ENCODE measurements at places on chromosomes 3 and 15.

DNA sequence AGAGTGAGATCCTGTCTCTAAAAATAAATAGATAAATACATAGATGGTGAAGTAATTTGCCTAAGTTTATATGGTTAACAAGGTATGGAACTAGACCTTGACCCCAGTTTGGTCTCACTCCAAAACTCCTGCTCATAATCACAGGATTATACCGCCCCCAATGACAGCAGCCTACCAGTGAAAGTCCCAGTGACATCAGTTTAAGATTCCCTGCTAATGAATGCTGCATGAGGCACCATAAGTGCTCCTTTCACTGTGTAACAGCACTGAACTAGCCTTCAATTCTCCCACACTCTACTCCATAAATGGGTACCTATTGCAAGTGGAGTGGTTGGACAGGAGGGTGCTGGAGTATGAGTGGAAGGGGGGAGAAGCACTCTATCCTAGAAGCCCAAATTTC lies 23.7 kb upstream of the THSD4 start:
- no peak for DNase-seq

DNA sequence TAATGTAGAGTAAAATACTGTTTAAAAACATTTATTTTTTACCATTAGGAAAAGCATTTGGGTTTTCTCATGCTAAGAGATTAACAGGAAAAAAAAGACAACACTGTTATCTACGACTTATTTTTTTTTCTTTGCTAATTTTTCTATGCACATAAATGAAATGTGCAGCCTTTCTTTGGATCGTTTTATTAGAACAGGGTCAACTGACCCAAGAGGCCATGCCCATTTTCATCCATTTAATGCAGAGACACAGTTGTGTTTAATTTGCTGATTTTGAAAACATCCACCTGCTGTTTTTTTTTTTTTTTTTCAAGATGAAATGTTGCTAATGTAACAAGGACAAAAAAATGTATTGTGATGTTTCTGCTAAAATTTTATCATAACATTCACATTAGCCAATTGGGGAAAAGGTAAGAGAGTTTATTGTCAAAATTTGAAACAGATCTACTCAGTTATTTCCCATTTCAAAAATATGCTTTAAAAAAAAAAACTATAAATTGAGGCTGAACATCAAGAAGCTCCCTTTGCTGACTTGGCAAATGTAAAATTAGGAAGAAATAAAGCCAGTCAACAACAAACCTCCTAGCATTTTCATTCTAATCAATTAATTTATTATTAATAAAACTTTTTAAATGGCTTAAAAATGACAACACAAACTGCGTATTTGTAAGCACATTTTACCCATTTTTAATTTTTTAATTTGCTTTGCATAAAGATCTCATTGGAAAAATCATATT lies 485.2 kb downstream of the ROBO2 start:
- no peak for DNase-seq

- no peak for DNase-seq
These were observed 4.2 kb upstream of the PLEKHO2 start for GRCh38 chr15:64837502-64837901.

DNA sequence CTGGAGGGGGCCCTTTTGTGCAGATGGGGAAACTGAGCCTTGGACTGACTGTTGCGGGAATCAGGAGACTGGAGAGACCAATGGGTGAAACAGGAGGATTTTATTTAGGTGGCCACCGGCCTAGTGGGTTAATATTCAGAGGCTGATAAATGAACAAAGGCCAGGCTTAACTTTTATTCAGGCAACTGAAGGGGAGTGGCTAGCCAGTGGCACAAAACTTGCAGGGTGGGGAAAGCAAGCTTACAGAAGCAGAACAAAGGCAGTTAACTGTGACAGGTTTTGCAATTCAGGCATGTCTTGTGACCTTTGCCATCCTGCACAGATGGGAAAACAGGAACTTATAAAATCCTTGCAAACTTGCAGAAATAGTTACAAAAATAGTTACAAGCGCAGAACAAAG lies 24.9 kb upstream of the ACAD9 start:
- no peak for DNase-seq

GRCh38 chr15:31358163-31358562 lies 31.5 kb downstream of the KLF13 start:
- no peak for DNase-seq
